Central memory CD8-positive, alpha-beta T cell (primary cell): ENCODE measurements at places on chromosomes 3 and 15.

- no peak overlapping the region for H3K4me3 ChIP-seq
- no peaks in the 10 kb centered on the region for H3K4me1 ChIP-seq
- no peak overlapping the region for H3K27ac ChIP-seq
- H3K27me3 ChIP-seq: peaks cover 15% of the 10 kb centered on the region
- no peaks in the 10 kb centered on the region for H3K36me3 ChIP-seq
Measured at GRCh38 chr3:16090706-16091105, 83.8 kb upstream of the GALNT15 start.

- H3K4me1 ChIP-seq: peaks cover 40% of the 10 kb centered on the region
- H3K4me3 ChIP-seq: no peak overlapping the region
- DNase-seq: no peak
- H3K36me3 ChIP-seq: peaks cover 4% of the 10 kb centered on the region
- H3K27ac ChIP-seq: no peak overlapping the region
- no peaks in the 10 kb centered on the region for H3K27me3 ChIP-seq
Measured at GRCh38 chr15:73593304-73594074, 39.7 kb downstream of the NPTN start.

GRCh38 chr3:106421909-106422308 is 553.1 kb upstream of the CBLB start:
- H3K36me3 ChIP-seq: no peaks in the 10 kb centered on the region
- DNase-seq: no peak
- no peak overlapping the region for H3K4me3 ChIP-seq
- no peak overlapping the region for H3K27ac ChIP-seq
- peaks cover 9% of the 10 kb centered on the region for H3K27me3 ChIP-seq

GRCh38 chr3:141243271-141243707 is 11.7 kb downstream of the PXYLP1 start:
- H3K27me3 ChIP-seq: no peaks in the 10 kb centered on the region
- peak overlapping the region; percentile 52 for H3K27ac ChIP-seq
- H3K36me3 ChIP-seq: no peaks in the 10 kb centered on the region
- peaks cover 13% of the 10 kb centered on the region for H3K4me1 ChIP-seq
- no peak overlapping the region for H3K4me3 ChIP-seq

DNA sequence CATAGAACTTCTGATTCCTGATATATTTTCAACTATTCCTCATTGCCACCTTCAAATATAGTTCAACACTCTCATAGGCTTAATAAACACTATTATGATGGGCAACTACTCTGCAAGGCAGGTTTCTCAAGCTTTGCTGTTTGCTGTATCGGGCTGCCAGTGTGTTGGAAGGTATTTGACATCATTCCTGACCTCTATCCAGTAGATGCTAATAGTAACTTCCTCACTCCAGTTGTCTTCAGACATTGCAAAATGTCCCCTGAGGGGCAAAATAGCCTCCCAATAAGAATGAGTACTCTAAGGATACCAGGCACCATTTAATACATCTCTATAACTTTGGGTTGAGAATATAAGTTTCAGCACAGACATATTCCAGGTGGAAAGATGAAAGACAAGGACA is 147.5 kb upstream of the PFN2 start:
- DNase-seq: no peak
- no peaks in the 10 kb centered on the region for H3K4me1 ChIP-seq
- no peak overlapping the region for H3K27ac ChIP-seq
- peaks cover 55% of the 10 kb centered on the region for H3K27me3 ChIP-seq
- no peaks in the 10 kb centered on the region for H3K36me3 ChIP-seq
- no peak overlapping the region for H3K4me3 ChIP-seq

DNA sequence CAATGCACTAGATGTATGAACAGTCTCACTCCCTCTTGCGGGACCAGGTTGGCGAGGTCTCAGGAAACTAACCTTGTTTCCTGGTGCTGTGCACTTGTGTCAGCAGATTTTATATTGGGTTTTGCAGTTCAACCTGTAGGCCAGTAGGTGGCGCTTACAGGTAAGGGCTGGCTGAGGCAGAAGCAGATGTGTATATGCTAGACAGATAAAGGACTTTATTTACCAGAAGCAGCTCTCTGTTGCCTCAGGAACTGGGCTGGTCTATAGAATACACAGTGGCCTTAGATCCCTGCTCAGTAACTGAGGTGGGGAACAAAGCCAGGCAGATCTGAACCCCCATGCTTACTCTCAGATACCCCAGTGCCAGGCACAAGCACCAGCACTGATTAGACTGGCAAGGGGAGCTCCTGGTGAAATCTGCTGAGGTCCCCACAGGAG is 296.8 kb downstream of the DOCK3 start:
- peaks cover 18% of the 10 kb centered on the region for H3K4me1 ChIP-seq
- H3K4me3 ChIP-seq: no peak overlapping the region
- no peaks in the 10 kb centered on the region for H3K36me3 ChIP-seq
- peak overlapping the region; percentile 44 for H3K27ac ChIP-seq

GRCh38 chr3:24287755-24288450 is 206.7 kb downstream of the THRB start:
- no peaks in the 10 kb centered on the region for H3K27me3 ChIP-seq
- no peaks in the 10 kb centered on the region for H3K4me1 ChIP-seq
- H3K36me3 ChIP-seq: no peaks in the 10 kb centered on the region
- H3K4me3 ChIP-seq: no peak overlapping the region
- no peak overlapping the region for H3K27ac ChIP-seq
- no peak for DNase-seq

DNA sequence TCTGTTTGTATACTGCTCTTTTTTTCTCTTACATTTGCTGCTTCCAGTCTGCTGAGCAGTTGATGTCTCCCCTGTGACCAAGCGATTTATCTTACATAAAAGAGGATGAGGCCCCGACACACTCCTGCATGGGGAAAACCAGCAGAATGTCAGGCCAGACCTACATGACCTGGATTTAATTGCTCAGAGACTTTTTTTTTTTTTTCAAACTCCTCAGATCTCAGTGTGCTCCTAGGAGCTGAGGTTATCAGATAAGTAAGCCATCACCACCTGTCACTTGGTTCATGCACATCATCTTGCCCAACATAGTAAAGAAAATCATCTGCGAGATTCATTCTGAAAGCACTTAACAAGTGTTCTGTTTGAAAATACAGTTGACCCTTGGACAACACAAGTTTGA is 163.1 kb downstream of the PLCL2 start:
- no peaks in the 10 kb centered on the region for H3K27me3 ChIP-seq
- peaks cover 29% of the 10 kb centered on the region for H3K36me3 ChIP-seq
- H3K4me1 ChIP-seq: peaks cover 56% of the 10 kb centered on the region
- DNase-seq: no peak
- H3K4me3 ChIP-seq: no peak overlapping the region
- H3K27ac ChIP-seq: peak overlapping the region; percentile 52

- DNase-seq: no peak
- no peak overlapping the region for H3K4me3 ChIP-seq
- no peaks in the 10 kb centered on the region for H3K4me1 ChIP-seq
- peaks cover 80% of the 10 kb centered on the region for H3K27me3 ChIP-seq
Measured at GRCh38 chr3:40615918-40616819, 91.4 kb downstream of the ZNF621 start.

DNA sequence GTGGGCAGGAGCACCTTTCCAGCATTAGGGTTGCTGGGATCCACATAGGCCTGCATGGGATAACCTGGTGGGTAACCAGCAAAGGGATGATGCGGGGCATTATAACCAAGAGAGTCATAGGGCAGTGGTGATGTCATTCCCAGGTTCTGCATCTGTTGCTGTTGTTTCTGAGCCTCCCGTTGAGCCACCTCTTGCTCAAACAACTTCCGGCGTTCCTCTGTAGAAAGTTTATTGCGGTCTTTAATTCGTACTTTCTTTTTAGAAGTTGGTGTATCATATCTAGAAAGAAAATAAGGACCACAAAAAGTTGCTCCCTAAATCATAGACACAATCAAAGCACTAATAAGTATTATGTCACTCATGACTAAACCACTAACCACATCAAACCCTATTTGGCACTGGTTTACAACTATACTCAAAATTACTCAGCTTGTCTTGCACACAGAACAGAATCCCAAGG is 77.8 kb downstream of the NBEAL2 start:
- DNase-seq: peak; percentile 28
- H3K36me3 ChIP-seq: peaks cover 41% of the 10 kb centered on the region
- peaks cover 45% of the 10 kb centered on the region for H3K4me1 ChIP-seq
- H3K4me3 ChIP-seq: no peak overlapping the region
- H3K27me3 ChIP-seq: no peaks in the 10 kb centered on the region

- DNase-seq: no peak
- H3K36me3 ChIP-seq: no peaks in the 10 kb centered on the region
- H3K27me3 ChIP-seq: peaks cover 9% of the 10 kb centered on the region
- no peak overlapping the region for H3K27ac ChIP-seq
- H3K4me3 ChIP-seq: no peak overlapping the region
- H3K4me1 ChIP-seq: no peaks in the 10 kb centered on the region
Measured at GRCh38 chr3:24119321-24119751, 174.2 kb downstream of the NR1D2 start.

- H3K27ac ChIP-seq: no peak overlapping the region
- peaks cover 7% of the 10 kb centered on the region for H3K27me3 ChIP-seq
- no peaks in the 10 kb centered on the region for H3K4me1 ChIP-seq
- DNase-seq: no peak
- H3K4me3 ChIP-seq: no peak overlapping the region
Measured at GRCh38 chr3:141337523-141337854, 30.8 kb upstream of the ZBTB38 start.
